ENCODE measurements at places on chromosomes 4 and X.

DNA sequence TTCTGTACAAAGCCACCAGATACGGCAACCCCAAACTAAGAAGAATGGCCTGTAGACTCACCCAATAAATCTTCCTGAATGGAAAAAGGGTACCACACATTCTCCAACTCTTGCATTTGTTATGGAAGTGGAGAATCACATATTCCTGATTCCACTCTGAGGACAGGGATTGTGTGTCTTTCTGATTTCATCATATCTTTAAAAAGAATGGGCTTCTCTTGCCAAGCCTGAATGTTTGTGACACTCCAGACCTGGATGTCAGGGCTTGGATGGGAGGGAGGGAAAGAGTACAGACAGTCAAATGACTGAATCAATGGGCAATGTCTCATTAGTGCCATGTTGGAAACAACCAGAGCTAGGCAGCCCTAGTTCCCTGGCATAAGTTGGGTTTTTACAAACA, 77.4 kb downstream of the PLAC1 start:
- DNase-seq = no peak

GRCh38 chr4:80926446-80926845, 104.1 kb upstream of the BMP3 start:
- no peak for DNase-seq

- DNase-seq = no peak
Observed at GRCh38 chrX:109967156-109967555, 35.8 kb upstream of the TMEM164 start.

- no peak for DNase-seq
Observed at GRCh38 chr4:13535708-13536361, 8.5 kb downstream of the NKX3-2 start.

- no peak for DNase-seq
Observed at GRCh38 chr4:128604840-128605239, 204.7 kb upstream of the JADE1 start.

- DNase-seq = no peak
Observed at GRCh38 chr4:65669111-65670019, 924 bp downstream of the EPHA5 start.

Measured in NCI-H1930 (cell line).